ENCODE measurements at places on chromosomes 5 and 9. TPM values are rescaled to one million over a fixed set of nuclear protein-coding genes. Genes with fewer than 3 reads are reported as not detected.
A peak's percentile ranks its signal among the peaks of the same experiment; 100 is the strongest.

GRCh38 chr5:71880536-71880935, 161.5 kb downstream of the CARTPT start:
- H3K4me3 ChIP-seq: no peak overlapping the region
- no peak overlapping the region for H3K27ac ChIP-seq
- no peaks in the 10 kb centered on the region for H3K36me3 ChIP-seq
- DNase-seq: no peak

DNA sequence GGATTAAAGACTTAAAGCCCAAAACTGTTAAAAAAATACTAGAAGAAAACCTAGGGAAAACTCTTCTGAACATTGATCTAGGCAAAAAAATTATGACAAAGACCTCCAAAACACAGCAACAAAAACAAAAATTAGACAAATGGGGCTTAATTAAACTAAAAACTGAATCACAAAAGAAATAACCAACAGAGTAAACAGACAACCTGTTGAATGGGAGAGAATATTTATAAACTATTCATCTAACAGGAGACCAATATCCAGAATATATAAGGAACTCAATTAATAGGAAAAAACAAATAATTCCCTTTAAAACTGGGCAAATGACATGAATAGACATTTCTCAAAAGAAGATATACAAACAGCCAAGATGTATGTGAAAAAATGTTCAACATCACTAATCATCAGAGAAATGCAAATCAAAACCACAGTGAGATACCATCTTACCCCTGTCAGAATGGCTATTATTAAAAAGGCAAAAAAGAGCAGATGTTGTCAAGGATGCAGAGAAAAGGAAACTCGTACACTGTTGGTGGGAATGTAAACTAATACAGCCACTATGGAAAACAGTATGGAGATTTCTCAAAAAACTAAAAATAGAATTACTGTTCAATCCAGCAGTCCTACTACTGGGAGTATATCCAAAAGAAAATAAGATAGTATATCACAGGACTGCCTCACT, 50.2 kb upstream of the TLX3 start:
- no peak overlapping the region for H3K4me3 ChIP-seq
- H3K27me3 ChIP-seq: no peaks in the 10 kb centered on the region
- H3K36me3 ChIP-seq: no peaks in the 10 kb centered on the region
- no peaks in the 10 kb centered on the region for H3K4me1 ChIP-seq
- H3K27ac ChIP-seq: no peak overlapping the region

DNA sequence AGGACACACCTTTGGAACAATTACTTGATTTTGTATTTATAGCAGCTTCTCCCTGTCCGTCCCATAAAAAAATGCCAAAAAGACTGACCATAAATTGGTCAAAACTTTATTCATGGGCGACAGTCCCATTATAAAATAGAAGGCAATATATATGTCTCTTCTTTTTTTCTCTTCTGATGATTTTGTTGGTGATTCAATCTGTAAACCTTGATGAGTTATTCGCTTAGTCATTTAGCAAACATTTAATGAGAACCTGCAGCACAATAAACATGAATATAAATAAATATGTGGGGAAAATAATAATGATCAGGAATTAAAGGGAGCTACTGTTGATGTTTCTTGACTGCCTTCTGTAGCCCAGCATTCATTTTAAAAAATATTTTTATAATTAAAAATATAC, 356.4 kb upstream of the ACTBL2 start:
- no peak overlapping the region for H3K27ac ChIP-seq
- H3K36me3 ChIP-seq: no peaks in the 10 kb centered on the region
- DNase-seq: no peak
- H3K27me3 ChIP-seq: no peaks in the 10 kb centered on the region
- H3K4me3 ChIP-seq: no peak overlapping the region
- peaks cover 27% of the 10 kb centered on the region for H3K4me1 ChIP-seq

DNA sequence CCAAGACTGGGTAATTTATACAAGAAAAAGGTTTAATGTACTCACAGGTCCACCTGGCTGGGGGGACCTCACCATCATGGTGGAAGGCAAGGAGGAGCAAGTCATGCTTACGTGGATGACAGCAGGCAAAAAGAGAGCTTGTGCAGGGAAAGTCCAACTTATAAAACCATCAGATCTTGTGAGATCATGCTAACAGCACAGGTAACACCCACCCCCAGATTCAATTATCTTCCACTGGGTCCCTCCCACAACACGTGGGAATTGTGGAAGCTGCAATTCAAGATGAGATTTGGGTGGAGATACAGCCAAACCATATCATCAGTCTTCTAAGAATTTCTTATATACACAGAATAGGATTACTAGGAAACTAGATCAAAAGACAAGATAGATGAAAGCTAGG, 555.6 kb downstream of the PRR16 start:
- no peak overlapping the region for H3K27ac ChIP-seq
- no peak for DNase-seq
- H3K4me1 ChIP-seq: no peaks in the 10 kb centered on the region
- no peak overlapping the region for H3K4me3 ChIP-seq

- no peak for DNase-seq
- H3K4me1 ChIP-seq: no peaks in the 10 kb centered on the region
- no peak overlapping the region for H3K4me3 ChIP-seq
- H3K36me3 ChIP-seq: no peaks in the 10 kb centered on the region
- H3K27me3 ChIP-seq: no peaks in the 10 kb centered on the region
Measured at GRCh38 chr9:97064176-97064575, 25.2 kb upstream of the CTSV start.

DNA sequence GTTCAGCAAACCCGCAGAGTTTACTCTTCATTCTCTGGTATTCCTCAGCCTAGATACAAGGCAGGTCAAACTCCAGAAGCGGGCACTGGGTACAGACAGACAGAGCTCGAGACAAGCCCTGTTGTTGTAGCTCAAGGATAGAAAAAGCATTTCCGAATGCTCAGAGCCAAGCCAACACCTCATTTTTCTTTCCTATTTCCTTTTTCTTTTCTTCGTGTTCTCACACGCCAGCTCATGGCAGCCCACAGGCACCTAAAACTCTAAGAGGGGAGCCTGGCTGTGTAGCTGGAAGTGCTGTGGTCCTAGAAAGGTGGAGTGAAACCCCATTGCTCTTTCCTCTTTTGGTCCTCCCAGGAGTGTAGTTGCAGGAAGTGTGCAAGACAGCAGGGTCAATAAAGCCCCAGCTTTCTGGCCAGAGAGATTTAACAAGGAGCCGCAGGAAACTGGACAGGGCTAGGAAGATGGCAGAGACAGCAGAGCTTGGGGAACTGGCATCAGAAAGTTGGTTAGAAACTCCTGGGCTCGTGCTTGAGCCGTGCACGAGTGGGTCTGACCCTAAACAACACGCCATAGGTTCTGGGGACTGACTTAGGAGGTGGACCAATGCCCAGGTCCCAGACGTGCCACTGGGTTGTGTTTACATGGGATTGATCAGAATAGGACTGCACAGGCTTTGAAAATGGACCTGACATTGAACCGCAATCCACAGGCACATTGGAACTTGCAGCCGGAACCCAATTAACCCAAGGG, 41.6 kb downstream of the ADAMTS2 start:
- no peak overlapping the region for H3K27ac ChIP-seq
- H3K27me3 ChIP-seq: no peaks in the 10 kb centered on the region
- no peak for DNase-seq
- no peaks in the 10 kb centered on the region for H3K4me1 ChIP-seq
- H3K4me3 ChIP-seq: no peak overlapping the region
- no peaks in the 10 kb centered on the region for H3K36me3 ChIP-seq

DNA sequence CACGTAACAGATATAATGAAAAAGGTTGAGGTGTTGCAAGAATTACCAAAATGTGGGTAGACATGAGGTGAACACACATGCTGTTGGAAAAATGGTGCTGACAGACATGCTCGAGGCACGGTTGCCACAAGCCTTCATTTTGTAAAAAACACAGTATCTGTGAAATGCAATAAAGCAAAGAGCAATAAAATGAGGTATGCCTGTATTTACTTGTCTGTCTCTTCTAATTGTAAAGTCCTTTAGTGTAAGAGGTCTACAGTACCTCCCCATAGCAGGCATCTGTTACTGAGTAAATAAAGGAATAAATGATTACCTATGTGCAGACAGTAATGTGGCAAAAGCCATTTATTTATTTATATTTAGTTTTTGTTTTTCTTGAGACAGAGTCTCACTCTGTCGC, 3.0 kb upstream of the CAST start:
- H3K4me1 ChIP-seq: peaks cover 8% of the 10 kb centered on the region
- no peak overlapping the region for H3K27ac ChIP-seq
- no peaks in the 10 kb centered on the region for H3K36me3 ChIP-seq
- no peak for DNase-seq

- no peaks in the 10 kb centered on the region for H3K36me3 ChIP-seq
- no peak for DNase-seq
- H3K4me3 ChIP-seq: no peak overlapping the region
- H3K4me1 ChIP-seq: no peaks in the 10 kb centered on the region
- H3K27ac ChIP-seq: no peak overlapping the region
Measured at GRCh38 chr9:124302921-124303320, 45.2 kb downstream of the NEK6 start.

DNA sequence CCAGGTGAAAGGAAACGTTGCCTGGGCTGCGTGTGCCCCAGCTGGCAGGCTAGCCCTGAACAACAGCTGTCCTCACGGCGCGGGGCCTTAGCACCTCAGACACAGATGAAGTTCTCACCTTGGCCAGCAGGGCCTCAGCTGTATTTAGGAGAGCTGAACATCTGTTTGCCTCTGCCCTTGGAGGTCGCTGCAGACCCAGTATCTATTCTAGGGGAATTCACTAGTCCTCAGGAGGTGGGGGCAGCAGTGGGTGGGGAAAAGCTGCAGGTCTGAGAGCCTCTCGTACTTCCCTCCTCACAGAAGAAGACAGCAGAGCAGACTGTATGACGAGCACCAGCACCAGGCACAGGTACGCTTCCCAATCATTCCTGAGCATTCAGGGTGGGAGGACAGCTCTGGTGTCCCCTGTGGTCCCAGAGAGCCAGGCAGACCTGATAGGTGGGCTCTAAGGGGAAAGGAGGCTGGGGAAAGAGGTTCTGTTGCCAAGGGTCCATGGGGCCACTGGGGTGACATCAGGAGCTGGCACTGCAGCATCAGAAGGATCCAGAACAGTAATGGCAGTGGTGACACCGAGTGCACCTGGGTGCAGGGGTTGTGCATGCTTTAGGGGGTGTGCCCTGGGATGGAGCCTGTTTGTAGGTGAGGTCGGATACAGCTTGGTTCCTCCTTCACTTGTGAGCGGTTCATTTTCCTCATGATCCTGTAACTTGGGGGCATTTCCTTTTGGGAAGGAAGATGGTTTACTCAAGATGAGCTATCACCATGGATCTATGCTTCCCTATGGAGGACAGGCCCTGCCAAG, 13.8 kb downstream of the CD74 start:
- H3K27ac ChIP-seq: no peak overlapping the region
- H3K4me1 ChIP-seq: no peaks in the 10 kb centered on the region
- H3K4me3 ChIP-seq: no peak overlapping the region
- no peaks in the 10 kb centered on the region for H3K36me3 ChIP-seq

- no peak overlapping the region for H3K4me3 ChIP-seq
- peak overlapping the region; percentile 65 for H3K27ac ChIP-seq
- peaks cover 9% of the 10 kb centered on the region for H3K36me3 ChIP-seq
- H3K4me1 ChIP-seq: peaks cover 41% of the 10 kb centered on the region
Measured at GRCh38 chr9:3507395-3508077, 18.3 kb downstream of the RFX3 start.

GRCh38 chr9:91813176-91813795, 136.7 kb downstream of the ROR2 start:
- no peak overlapping the region for H3K4me3 ChIP-seq
- no peaks in the 10 kb centered on the region for H3K36me3 ChIP-seq
- DNase-seq: no peak
- no peak overlapping the region for H3K27ac ChIP-seq
- H3K27me3 ChIP-seq: no peaks in the 10 kb centered on the region

- H3K27ac ChIP-seq: peak overlapping the region; percentile 92
- H3K27me3 ChIP-seq: no peaks in the 10 kb centered on the region
- H3K4me1 ChIP-seq: peaks cover 25% of the 10 kb centered on the region
- peak overlapping the region; percentile 88 for H3K4me3 ChIP-seq
- H3K36me3 ChIP-seq: no peaks in the 10 kb centered on the region
Measured at GRCh38 chr5:138542180-138542955, 668 bp downstream of the ETF1 start.

GRCh38 chr5:56705217-56705616, 110.1 kb upstream of the MAP3K1 start:
- no peak overlapping the region for H3K27ac ChIP-seq
- H3K4me3 ChIP-seq: no peak overlapping the region
- H3K4me1 ChIP-seq: no peaks in the 10 kb centered on the region
- no peak for DNase-seq
- H3K27me3 ChIP-seq: peaks cover 28% of the 10 kb centered on the region
- no peaks in the 10 kb centered on the region for H3K36me3 ChIP-seq

GRCh38 chr5:63563008-63563917, 399.0 kb downstream of the HTR1A start:
- H3K27me3 ChIP-seq: no peaks in the 10 kb centered on the region
- no peak overlapping the region for H3K4me3 ChIP-seq
- H3K36me3 ChIP-seq: no peaks in the 10 kb centered on the region
- no peak overlapping the region for H3K27ac ChIP-seq

DNA sequence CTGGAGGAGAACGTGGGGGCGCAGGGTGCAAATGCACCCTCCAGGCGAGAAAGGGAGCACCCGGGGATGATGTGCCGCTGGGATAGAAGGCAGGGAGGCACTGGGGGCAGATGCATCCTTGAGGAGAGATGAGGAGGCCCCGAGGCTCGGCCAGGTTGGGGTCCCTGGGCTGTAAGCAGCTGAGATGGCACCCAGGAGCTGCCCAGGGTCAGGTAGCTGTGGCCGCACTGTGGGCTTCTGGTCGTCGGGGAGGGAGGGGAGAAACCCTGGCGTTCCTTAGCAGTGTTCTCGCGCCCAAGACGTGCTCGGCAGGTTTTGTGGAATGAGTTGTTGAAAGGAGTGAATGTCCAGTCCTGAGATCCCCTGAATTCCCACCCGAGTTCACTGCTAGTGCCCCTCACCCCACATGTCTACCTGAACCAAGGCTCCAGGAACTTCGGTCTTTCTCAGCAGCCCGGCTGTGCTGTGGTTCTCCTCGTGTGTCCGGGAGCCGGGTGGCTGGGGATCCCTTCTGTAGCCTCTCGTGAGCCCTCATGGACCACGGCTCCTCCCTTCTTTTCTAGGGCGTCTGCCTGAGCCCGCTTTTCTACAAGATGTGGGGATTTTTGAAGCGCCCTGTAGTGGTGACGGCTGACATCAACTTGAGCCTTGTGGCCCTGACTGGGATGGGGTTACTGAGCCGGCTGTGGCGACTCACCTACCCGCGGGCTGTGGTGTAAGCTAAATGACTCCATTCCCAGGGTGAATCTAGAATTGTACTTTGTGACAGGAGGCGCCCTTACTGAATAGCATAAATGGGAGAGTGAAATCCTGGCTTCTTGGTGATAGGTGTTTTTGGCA, 1.1 kb downstream of the POMT1 start:
- H3K27me3 ChIP-seq: no peaks in the 10 kb centered on the region
- peaks cover 7% of the 10 kb centered on the region for H3K4me1 ChIP-seq
- no peak overlapping the region for H3K27ac ChIP-seq
- H3K4me3 ChIP-seq: peak overlapping the region; percentile 94
- peaks cover 4% of the 10 kb centered on the region for H3K36me3 ChIP-seq
- DNase-seq: peak; percentile 23

DNA sequence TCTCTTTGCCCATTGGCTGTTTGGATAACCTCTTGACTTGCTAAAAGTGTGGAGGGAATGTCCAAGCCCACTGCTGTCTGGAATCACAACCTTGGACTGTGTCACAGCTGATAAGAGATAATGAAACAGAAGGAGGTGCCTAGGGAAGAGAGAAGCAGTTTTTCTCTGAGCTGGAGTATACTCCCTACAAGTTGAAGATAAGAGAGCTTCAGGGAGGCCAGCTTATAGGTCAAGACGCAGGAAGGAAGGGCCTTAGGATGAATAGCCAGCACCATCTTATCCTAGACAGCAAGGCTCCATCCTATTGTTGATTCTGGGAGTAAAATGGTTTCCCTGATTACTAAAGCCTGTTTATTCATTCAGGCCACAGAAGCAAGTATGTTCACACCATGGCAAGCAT, 244.7 kb downstream of the NPR3 start:
- H3K27ac ChIP-seq: no peak overlapping the region
- H3K4me3 ChIP-seq: no peak overlapping the region
- H3K4me1 ChIP-seq: peaks cover 23% of the 10 kb centered on the region
- no peaks in the 10 kb centered on the region for H3K36me3 ChIP-seq

RNF224 gene
- total RNA-seq: not detected

PCDHGA2 gene
- 0.71 TPM for total RNA-seq
